ENCODE measurements at places on chromosomes 5 and 9.

GRCh38 chr9:93968451-93969327 lies 13.5 kb upstream of the BARX1 start:
- no peak for DNase-seq

DNA sequence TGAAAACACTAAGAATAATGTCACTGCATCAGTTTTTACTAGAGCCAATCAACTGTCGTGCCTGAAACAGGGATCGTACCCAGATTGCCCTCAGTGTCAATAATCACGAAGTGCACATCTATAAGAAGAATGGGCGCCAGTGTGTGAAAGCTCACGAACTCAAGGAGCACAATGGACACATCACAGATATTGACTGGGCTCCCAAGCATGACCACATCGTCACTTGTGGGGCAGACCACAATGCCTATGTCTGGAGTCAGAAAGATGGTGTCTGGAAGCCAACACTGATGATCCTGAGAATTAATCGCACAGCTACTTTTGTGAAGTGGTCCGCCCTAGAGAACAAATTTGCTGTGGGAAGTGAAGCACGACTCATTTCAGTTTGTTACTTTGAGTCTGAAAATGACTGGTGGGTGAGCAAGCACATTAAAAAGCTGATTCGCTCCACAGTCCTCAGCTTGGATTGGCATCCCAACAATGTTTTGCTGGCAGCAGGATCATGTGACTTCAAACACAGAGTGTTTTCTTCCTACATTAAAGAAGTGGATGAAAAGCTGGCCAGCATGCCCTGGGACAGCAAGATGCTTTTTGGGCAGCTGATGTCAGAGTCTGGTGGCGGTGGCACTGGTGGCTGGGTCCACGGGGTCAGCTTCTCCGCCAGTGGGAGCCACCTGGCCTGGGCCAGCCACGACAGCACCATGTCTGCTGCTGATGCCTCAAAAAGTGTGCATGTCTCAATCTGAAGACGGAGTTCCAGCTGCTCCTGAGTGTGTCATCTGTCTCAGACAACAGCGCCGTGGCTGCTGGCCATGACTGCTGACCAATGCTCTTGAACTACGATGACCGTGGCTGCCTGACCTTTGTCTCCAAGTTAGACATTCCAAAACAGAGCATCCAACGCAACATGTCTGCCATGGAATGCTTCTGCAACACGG lies 32.2 kb downstream of the NSA2 start:
- no peak for DNase-seq

DNA sequence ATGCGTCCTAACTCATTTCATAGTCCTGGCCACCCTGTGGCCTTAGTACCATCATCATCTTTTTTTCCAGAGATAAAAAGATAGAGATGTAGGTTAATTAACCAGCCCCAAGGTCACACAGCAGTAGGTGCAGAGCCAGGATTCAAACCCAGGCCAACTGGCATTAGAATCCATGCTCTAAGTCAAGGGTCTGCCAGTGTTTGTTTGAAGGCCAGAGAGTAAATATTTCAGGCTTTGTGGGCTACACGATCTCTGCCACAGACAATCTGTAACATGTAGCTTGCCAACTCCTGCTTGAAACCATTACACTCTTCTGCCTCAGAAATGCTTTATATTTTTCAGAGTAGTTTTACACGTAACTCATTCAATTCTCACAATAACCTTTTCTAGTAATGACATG lies 119.6 kb downstream of the EFNA5 start:
- DNase-seq: no peak

DNA sequence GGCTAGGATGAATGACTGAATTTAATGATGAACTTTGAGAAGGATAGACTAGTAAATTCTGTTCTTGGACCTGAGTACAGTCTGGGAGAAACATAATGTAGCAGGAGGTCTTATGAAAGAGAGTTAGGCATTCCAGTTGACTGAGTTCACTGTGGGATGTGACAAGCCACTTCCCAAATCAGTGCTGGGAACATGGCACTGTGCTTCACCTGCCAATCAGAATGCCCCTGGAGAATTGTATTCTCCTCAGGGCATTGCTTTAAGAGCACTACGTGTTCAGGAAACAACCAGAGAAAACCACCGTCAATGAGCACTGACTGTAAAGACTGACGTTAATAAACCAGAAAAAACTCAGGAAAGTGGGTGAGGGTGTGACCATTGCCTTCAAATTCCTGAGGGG lies 1.2 kb downstream of the CCDC107 start:
- DNase-seq: no peak

DNA sequence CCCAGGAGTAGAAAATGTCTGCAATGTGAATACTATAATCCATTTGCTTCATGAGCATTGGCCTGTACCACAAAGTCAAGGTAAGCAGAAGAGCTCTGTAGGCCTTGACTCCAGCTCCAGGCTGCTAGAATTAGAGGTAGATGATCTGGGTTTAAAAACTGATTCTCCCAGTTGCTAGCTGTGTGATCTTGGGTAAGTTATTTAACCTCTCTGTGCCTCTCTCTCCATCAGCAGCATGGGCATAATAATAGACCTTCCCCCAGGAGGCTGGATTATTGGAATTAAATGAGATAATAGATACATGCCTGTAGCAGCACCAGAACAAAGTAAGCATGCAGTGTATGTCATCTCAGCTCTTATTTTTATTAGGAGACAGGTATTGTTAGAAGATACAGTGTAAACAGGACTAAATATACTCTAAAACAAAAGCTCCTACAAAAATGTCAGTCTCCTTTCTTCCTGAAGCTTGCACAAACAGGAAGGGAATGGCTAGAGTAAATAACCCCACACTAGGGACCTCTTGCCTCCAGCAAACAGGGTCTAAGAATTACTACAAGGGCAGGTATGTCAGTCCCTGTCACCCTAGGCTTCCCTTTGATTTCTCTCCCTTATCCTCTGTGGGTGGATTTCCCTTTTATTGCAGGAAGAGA lies 57.5 kb downstream of the PSAT1 start:
- DNase-seq: no peak

GRCh38 chr5:74342948-74343682 lies 297.4 kb downstream of the ENC1 start:
- no peak for DNase-seq

GRCh38 chr9:91118704-91119025 lies 243.1 kb downstream of the AUH start:
- no peak for DNase-seq

DNA sequence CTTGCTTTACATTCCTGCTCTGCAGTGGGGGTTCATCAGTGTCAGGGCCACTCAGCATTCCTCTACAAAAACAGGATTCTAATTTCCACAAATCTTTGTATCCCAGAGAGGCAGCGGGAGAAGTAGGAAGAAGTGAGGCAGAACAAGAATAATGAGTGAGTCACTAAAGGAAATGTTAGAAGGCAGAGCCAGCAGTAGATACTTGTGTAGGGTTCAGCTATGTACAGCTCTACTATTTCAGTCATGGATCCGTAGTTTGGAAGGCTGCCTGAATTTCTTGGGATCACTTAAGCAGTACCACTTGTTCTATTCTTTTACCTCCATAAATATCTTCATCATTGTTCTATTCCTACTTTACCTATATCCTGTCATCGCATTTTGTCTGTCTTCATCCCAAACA lies 246.3 kb upstream of the TLE4 start:
- DNase-seq: no peak

GRCh38 chr9:83466877-83467276 lies 71.3 kb downstream of the FRMD3 start:
- no peak for DNase-seq

- DNase-seq: peak; percentile 1
Measured at GRCh38 chr9:26891726-26892125, 876 bp downstream of the CAAP1 start.

All from CD4-positive, alpha-beta T cell treated with Interleukin-2 at 100 ng/mL for 4 hours (primary cell).